ENCODE measurements at places on chromosomes 6 and 20.

DNA sequence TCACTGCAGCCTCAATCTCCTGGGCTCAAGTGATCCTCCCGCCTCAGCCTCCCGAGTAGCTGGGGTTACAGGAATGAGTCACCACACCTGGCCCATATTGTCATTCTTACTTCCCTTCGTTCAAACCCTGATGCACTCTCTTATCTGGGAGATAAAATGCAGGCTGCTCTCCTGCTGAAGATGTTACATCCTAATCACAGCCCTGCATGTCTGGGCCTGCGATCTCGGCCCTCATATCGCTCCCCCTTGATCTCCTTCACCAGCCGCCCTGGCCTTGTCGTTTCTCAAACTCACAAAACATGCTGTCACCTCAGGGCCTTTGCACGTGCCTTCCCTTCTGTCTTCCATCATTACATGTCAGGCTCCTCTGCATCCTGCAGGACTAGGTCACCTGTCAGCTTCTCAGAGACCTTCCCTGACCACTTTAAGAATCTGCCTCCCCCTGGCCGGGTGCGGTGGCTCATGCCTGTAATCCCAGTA is 8.8 kb upstream of the C20orf203 start:
- DNase-seq, result no peak

- DNase-seq, result no peak
Observed at GRCh38 chr6:107624541-107624940, 134.6 kb downstream of the SOBP start.

DNA sequence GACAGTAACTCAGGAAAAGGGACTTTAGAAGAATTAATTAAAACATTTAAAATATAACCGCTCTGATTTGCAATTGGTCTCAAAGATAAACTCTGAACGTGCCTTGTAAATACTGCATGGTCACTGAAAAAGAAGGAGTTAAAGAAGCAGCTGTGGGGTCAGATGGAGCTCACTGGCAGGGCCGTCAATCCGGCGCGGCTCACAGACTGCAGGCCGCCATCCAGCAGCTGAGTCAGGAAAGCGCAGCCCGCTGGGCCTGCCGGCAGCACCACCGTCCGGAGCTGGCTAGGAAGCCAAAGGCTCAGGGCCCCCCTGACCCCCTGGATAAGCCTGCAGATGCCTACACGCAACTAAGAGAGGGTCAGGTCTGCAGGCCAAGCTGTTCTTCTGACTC is 54.2 kb upstream of the FRMD1 start:
- DNase-seq, result no peak

GRCh38 chr6:142071981-142072380 is 60.7 kb upstream of the GJE1 start:
- DNase-seq, result no peak

- no peak for DNase-seq
Observed at GRCh38 chr6:89745096-89745495, 74.5 kb downstream of the MDN1 start.

GRCh38 chr6:38387461-38387860 is 252.3 kb downstream of the BTBD9 start:
- DNase-seq, result no peak

DNA sequence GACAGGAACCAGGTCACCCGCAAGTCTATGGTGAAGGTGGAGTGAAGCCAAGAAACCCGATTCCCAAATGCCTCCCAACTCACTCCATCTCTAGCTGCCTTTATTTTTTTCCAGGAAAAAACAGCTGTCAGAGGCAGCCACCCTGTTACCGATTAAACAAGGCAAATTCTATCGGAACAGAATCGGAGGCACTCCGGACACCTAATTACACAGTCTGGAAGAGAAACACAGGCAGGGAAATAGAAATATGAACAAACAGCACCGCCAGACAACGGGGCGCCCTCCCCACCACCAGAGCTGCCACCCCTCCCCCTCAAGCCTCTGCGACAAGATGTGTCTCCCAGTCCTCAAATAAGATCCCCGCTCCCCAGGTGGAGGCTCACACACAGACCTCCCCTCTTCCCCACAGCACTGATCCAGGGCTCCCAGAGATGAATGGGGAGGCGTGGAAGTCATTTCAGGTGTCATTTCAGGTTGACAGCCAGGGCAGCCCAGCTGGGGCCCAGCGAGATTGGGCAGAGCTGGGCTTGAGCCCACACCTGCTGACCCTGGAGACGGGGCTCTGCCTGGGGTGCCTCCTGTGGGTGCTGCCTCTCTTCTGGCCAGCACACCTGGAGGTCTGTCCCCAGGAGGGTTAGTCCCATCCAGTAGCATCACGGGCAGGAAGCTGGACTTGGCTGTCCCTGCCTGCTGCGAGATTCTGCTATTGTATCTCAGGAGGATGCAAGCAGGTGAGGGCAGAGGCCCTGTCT is 19.8 kb upstream of the VSTM2L start:
- no peak for DNase-seq

- no peak for DNase-seq
Observed at GRCh38 chr6:80340280-80340679, 233.8 kb downstream of the BCKDHB start.

- no peak for DNase-seq
Observed at GRCh38 chr6:36769676-36770499, 69.4 kb downstream of the CPNE5 start.

DNA sequence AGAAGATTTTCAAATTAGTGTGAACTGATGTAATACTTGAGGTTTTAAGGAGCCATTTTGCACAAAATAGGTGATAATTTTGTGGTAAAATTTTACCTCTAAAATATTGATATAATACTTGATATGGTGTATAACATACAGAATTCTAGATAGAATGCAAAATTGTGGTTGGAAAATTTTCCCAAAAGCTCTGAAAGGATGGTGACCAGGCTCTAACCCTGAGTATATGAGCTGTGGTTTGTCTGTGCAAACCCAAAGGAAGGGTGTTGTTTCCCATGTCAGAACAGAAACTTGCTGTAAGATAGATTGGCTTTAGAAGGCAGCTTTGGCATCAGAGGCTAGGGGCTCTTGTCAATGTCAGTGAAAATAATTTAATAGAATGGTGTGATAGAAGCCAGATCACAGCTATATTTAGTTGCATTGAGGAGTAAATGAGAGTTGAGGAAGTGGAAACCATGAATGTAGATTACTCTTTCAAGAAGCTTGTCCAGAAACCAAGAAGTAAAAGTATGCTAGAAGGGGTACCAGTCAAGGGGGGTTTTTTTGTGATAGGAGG is 257.7 kb downstream of the FARS2 start:
- no peak for DNase-seq

- peak; percentile 34 for DNase-seq
Observed at GRCh38 chr20:347640-348484, 951 bp downstream of the NRSN2 start.

GRCh38 chr6:102759415-102759814 is 1365.9 kb downstream of the GRIK2 start:
- DNase-seq, result no peak

DNA sequence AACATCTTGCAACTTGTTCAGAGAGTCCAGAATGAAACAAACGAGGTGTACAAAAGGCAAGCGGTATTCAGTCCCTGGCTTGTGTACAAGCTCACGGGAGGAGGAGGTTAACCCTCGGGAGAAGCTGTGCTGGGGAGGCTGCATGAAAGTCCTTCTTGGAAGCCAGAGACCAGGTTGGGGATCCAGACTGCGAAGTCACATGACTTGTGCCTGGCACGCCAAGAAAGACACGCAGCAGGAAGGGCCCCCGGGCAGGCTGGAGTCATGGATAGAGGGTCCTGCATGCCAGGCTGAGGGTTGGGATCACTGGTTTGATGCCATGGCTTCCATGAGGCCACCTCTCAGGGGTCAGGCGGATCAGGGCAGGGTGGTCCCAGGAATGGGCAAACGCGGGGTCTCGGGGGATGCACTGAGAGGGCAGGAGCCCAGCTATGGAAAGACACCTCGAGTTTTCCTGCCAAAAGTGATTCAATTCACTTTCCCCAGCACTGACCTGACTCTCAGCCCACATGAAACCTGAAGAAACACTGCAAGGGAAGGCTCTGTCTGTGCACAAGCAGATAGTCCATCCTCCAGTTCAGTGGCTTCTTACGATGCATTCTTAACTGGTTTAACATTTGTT is 79.4 kb downstream of the DLL1 start:
- no peak for DNase-seq

DNA sequence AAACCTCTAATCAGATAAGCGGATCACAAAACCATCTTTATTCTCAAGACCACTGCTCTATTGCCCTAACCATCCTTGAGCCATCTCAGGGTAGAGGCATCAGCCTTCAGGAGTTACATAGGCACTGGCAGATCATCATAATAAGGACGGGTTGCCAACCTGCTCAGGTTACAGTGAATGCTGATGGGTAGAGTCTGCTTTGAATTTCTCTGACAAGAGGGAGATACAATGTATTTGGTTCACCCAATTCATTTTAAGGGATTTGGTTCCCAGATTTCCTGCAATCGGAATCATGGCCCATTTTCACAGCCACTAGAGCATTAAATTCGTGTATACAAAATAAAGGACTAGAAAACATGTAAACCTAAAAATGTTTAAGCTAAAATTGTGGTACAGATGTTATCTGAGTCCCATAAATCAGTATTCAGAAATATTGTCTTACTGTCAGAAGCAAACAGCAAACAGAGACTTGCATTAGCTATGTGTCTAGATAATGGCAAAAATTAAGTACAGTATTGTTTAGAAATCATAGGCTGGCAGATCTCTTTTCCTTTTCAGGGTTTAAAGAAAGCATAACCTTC is 41.9 kb upstream of the TMEM170B start:
- DNase-seq, result no peak

DNA sequence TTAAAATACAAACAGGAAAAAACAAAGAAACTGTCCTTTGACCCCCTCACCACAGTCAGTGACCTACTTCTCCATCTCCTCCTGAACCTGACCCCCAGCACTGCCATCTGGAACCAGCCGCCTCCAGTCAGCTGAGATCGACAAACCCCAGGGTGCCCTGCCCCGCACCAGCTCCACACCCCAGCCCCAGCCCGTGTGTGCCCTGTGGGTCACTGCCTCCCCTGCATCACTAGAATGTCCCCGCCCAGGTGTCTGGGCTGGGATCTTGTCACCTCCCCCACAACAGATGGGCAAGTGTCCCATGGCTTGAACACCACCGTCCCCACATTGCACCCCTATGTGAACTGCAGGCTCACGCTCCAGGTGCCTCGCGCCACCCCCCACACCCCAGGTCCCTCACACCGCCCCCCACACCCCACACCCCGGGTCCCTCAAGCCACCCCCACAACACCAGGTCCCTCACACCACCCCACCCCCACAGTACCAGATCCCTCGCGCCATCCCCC is 13.3 kb downstream of the TAF4 start:
- DNase-seq, result no peak

GRCh38 chr6:11412011-11412424 is 125.5 kb upstream of the TMEM170B start:
- DNase-seq, result no peak

GRCh38 chr6:148818939-148819575 is 72.2 kb downstream of the UST start:
- no peak for DNase-seq

DNA sequence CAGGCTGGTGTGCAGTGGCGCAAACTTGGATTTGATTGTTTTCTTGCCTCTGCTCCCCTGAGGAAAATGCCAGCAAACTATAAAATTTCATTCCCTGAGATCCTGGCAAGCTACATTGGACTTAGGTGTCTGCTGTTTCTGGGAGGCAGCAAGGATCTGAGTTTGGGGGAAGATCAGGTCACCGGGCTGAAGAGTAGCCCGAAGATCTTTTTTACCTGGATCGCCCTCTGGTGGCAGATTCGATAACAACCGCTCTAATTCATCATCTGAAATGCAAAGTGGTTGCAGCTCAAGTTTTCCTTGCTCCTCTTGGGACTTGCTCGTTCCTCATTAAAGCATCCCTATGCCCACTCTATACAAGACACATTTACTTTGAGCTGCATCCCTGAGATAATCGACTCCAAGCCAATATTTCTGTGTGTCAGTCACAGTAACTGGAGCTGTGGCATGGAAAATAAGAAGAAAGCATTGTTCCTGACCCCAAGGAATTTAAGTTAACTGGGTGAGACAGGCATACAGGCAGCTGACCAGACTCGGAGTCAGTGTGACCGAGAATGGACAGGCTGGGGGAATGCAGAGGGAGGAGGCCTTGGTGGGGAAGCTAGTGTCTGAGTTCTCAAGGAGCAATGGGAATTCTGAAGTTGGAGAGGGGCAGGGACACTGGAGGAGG is 131.8 kb upstream of the PROKR2 start:
- peak; percentile 54 for DNase-seq

GRCh38 chr20:3031524-3032147 is 11.8 kb upstream of the GNRH2 start:
- DNase-seq, result no peak

- DNase-seq, result no peak
Observed at GRCh38 chr6:74447013-74447412, 751.0 kb downstream of the CD109 start.

GRCh38 chr20:62831361-62831788 is 14.5 kb downstream of the COL9A3 start:
- DNase-seq, result no peak

DNA sequence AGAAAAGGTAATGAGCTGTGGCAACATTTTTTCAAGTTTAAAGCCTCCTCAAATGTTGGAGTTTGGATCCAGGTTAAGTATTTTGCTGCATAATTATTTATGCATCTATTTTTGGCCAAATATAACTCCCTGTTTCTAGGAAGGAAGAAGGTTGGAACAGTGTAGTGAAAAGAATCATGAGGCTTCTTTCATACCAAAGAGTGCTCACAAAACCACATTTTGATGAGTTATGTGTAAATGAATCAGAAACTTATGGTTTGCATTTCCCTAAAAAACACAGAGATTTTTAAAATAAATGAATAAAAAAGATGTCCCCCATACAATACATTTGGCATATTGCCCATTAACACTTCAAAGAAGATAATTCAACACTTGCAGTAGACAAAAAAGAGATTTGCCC is 246.9 kb upstream of the PRDM1 start:
- DNase-seq, result no peak

DNA sequence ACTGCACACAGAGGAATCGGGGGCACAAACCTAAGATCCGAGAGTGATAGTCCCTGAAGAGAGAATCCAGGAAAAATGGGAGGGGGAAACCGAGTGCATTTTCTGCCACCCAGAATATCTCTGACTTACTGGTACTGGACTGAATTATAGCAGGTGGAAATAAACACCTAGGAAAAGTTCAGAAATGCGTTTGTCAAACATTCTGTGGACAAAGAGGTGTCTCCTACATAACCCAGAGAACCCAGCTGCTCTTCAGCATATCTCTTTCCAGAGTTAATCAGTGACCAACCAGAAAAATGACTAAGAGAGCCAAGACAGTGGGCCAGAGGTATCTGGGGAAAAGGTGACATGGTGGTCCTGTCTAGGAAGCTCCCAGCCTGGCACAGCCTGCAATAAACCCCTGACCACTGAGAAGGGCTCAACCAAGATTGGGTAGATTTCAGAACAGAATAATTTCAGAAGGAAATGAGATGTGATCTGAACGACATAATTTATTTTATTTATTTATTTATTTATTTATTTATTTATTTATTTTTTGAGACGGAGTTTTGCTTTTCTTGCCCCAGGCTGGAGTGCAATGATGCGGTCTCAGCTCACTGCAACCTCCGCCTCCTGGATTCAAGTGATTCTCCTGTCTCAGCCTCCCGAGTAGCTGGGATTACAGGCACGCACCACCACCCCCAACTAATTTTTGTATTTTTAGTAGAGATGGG is 6.0 kb upstream of the VNN1 start:
- DNase-seq, result no peak

- no peak for DNase-seq
Observed at GRCh38 chr6:3701631-3702030, 49.9 kb downstream of the PXDC1 start.
